ENCODE measurements at places on chromosomes 13 and 19. TPM values are rescaled to one million over a fixed set of nuclear protein-coding genes. Genes with fewer than 3 reads are reported as not detected.

The CYP2S1 gene
- total RNA-seq, result 8.9 TPM

The SIGLEC12 gene
- not detected for total RNA-seq

The THSD1 gene
- 0.93 TPM for total RNA-seq

The WDR87 gene
- total RNA-seq, result not detected

The LILRA1 gene
- not detected for total RNA-seq

The CAMSAP3 gene
- 26.0 TPM for total RNA-seq

The CCDC70 gene
- not detected for total RNA-seq

The FARP1 gene
- total RNA-seq, result 30.9 TPM

The IRGC gene
- not detected for total RNA-seq

The PSG1 gene
- total RNA-seq, result not detected

The DLL3 gene
- total RNA-seq, result 0.19 TPM

The CYP4F8 gene
- not detected for total RNA-seq

The NOP53 gene
- total RNA-seq, result 222 TPM

The XPO4 gene
- total RNA-seq, result 13.6 TPM

The ZNF30 gene
- 4.2 TPM for total RNA-seq

DNA sequence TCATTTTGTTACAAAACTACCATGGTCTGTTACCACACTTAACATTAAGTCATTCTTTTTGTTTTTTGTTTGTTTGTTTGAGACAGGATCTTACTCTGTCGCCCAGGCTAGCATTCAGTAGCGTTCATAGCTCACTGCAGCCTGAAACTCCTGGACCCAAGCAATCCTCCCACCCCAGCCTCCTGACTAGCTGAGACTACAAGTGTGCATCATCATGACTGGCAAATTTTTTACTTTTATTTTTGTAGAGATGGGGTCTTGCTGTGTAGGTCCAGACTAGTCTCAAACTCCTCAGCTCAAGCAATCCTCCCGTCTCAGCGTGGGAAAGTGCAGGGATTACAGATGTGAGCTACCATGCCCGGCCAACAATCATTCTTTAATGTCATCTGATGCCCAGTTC, 3.3 kb downstream of the ALDH16A1 start:
- no peak for DNase-seq

- no peak for DNase-seq
Observed at GRCh38 chr13:94656766-94657165, 55.1 kb downstream of the GPR180 start.

- DNase-seq, result peak; percentile 75
Observed at GRCh38 chr19:6744381-6745301, 5.2 kb downstream of the TRIP10 start.

DNA sequence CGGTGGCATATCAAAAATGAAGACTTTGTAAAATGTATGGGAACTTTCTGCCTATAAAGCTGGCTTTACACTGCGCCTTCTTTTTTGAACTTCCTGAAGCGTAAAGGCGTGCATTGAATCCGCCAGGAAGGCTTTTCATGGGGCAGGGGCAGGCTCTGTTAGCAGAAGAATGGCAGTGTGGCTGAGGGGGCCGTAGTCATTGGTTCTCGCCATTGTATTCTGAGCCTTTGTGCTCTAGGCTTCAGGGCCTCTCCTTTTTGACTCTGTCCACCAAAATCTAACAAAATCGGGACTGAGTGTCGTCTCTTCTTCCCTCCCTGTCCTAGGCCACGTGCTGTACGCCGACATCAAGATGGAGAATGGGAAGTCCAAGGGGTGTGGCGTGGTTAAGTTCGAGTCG, 14.1 kb downstream of the PRAM1 start:
- DNase-seq, result no peak

DNA sequence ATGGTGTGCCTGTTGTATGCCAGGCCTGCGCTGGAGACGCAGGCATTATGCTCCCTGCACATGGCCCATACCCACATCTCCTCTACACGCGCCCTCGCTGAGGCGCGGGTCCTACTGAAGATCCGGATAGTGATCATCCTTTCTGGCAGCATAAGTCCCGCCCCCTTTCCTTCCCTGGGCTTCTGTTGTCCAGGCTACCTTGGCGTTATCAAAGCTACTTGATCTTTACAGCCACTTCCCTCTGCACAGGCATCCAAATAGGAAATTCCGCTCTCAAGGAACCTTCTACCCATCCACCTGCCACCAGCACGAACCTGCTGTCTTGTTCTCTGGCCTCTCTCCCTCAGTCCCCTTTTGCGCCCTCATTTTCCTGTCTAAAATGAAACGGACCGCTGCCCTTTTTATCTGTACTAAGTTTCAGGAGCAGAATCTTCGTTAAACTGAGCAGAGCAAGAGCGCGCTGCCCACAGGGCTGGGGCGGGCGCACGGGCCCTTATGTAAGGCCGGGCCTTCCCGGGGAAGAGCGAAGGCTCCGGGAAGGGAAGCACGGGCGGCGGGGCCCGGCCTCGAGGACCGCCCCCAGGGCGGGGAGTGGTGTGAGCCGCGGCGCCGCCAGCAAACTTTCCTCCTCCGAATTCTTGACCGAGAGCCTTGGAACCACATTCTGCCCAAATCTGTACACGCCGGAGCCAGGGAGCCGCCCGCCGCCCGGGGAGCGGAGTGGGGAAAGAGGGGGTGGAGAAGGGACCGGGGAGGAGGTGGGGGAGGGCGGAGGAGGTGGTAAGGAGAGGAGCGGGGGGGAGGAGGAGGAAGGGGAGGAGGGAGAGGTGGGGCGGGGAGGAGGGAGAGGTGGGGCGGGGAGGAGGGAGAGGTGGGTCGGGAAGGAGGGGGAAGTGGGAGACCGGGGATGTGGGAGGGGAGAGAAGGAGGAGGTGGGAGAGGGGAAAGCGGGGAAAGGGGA, 920 bp upstream of the UBE2L5 start:
- peak; percentile 48 for DNase-seq

DNA sequence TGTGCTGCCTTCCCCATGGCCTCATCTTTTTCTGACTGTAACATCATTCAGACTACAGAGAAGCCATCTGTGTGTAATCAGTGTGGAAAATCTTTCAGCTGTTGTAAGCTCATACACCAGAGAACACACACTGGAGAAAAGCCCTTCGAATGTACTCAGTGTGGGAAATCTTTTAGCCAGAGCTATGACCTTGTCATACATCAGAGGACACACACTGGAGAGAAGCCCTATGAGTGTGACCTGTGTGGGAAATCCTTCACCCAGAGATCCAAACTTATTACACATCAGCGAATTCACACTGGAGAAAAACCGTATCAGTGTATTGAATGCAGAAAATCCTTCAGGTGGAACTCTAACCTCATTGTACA, 17.2 kb upstream of the ZNF8 start:
- no peak for DNase-seq

DNA sequence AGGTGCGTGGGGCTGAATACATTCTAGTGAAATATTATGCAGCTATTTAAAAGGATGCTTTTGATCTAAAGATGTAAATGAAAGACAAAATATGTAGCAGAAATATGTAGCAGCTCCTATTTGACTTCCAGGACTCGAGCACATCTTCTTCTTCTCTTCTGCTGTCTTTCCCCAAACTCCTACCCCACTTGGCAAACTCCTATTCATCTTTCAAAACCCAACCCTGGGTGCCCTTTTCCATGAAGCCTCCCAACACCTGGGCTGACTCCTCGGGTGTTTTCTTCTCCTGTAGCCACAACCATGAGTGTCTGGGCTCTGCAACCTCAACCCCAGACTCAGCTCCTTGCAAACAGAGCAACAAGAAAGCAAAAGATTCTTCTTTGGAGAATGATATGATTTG, 11.1 kb downstream of the ACER1 start:
- no peak for DNase-seq

DNA sequence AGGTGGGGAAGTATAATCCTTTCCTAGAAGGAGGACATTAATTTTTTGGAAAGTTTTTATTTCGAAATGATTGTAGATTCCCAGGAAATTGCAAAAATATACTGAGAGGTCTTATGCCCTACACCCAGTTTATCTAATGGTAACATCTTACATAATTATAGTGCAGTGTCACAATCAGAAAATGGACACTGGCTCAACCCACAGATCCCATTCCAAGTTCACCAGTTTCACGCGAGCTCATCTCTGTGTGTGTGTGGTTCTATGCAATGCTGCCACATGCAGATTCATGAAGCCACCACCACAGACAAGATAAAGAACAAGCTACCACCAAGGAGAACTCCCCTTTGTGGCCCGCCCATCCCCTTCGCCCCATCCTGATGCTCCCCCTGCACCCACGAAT, 24.4 kb downstream of the IL17D start:
- no peak for DNase-seq

GRCh38 chr13:50255639-50256038, 240.4 kb downstream of the KCNRG start:
- DNase-seq, result no peak

DNA sequence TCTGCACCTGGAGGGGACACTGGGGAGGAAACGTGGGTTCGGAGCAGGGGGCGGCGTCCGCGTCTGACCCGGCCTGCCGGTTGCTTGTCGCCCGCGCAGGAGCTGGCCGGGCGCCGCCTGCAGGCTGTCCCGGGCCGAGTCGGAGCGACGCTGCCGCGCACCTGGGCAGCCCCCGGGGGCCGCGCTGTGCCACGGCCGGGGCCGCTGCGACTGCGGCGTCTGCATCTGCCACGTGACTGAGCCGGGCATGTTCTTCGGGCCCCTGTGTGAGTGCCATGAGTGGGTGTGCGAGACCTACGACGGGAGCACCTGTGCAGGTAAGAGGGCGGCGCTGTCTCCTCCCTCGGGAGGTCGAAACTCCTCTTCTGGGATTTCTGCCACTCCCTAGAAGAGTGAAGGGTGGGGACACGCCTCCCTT, 1.3 kb downstream of the ITGBL1 start:
- no peak for DNase-seq

DNA sequence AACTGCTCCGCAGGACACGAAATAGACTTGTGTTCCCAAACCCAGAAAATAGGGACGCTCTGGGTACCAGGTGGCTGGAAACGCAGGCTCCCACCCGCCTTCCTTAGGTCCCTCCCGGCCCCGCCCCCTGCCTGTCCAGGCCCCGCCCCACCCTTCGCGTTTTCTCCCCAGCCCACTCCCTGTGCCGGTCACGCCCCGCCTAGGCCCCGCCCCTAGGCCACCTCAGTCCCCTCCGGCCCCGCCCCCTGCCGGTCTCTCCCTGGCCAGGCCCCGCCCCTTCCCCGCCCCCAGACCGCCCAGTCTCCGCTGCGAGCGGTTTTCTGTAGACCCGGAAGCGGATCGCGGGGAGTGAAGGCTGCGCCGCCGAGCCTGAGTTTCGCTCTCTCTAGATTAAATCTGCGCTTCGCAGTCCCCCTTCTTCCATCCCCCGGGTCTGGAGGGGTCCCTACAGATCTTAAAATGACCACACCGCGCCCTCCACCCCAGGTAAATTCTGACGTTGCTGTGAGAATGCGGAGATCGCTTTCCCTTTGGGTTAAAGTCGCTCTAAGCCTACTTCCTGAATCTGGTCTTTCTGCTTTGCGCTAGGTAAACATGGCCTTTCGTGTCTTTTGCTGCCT, 3.7 kb upstream of the ZNF665 start:
- peak; percentile 96 for DNase-seq

- DNase-seq, result peak; percentile 3
Observed at GRCh38 chr19:44113784-44114390, 688 bp downstream of the ZNF225 start.

GRCh38 chr19:43779147-43779819, 1.5 kb downstream of the KCNN4 start:
- DNase-seq, result peak; percentile 78

DNA sequence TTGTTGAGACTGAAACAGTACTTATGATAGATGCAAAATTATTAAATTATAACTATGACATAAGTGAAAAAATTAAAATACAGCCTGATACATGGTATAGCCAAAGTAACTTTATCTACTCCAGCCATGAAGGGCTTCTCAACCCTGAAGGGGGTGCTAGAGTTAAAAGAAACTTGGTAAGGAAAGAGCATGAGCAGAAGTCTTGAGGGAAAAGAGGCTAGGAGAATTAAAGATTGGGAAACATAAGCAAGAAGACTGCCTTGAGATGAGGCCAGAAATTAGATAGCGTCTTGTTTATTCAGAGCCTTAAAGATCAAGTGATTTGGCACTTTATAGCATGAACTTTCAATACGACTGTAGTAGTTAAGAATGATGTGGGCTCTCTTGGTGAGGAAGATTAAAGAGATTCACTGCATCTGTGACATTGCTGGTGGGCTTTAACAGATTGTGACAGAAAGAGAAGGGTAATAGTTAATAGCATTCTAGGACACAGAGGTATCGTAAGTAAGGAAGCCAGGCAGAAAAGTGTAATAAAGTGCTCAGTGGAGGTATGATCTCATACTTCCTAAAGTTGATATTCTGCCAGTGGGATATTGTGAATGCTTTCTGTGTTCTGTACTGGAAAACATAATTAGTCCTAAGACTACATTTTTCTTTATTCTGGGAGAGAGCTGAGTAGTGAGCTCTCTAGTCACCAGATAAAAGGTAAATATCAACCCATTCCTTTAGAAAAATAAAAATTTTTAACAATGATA, 385.4 kb upstream of the PRR20A start:
- DNase-seq, result no peak

- DNase-seq, result no peak
Observed at GRCh38 chr19:46406976-46407375, 6.4 kb downstream of the CCDC8 start.

- peak; percentile 75 for DNase-seq
Observed at GRCh38 chr13:23980160-23980551, 82.9 kb upstream of the C1QTNF9B start.

DNA sequence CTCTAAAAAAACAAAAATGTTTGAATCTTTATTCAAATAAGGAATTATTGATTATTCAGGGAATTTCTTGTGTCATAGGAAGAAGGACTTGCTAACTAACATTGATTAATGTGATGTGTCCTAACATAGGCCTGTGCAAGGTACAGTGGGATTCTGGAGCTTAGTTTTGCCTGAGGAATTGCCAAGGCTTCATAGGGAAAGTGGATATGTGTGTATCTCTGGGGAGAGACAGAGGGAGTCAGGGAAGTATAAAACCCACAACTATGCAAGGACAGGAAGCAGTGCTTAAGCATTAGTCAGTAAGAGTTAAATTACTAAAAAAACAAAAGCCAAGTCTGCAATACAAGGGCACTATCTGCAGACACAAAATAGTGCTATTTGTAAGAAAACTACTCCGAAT, 59.6 kb downstream of the WDFY2 start:
- DNase-seq, result no peak

- no peak for DNase-seq
Observed at GRCh38 chr19:35346193-35347052, 1.3 kb upstream of the FFAR1 start.

GRCh38 chr19:36420961-36421748, 2.7 kb upstream of the ZFP82 start:
- no peak for DNase-seq

DNA sequence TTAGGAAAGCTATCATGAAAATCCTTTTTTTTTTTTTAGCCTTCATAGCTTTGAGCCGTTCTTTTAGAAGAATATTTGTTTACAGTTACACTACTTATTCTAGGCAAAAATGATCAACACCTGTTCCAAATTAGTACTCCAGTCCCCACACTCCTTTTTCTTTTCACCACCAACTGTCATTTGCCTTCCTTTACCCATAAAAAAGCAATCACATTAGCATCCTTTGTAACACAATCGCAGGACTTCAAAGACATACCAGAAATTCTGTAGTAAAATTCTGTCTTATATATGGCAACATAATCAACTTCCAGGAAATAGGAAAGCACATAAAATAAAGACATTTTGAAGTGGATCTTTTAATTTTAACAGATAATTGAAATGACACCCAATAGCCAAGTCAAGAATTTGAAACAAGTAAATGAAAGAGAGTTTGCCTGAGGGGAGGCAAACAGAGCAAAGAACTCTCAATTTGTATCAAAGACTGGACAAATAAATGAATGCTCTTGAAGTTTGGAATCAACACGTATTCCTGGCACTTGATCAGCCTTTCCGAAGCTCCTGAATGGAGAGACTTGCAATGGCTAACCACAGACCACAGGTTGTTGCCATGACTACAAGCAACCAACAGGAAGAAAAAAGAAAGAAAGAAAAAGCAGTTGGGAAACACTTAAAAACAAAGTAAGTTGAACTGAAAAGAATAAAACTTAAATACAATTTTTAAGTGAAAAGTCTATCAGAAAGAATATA, 206.8 kb downstream of the PCDH9 start:
- peak; percentile 3 for DNase-seq
